ENCODE measurements at places on chromosomes 5 and 9.

DNA sequence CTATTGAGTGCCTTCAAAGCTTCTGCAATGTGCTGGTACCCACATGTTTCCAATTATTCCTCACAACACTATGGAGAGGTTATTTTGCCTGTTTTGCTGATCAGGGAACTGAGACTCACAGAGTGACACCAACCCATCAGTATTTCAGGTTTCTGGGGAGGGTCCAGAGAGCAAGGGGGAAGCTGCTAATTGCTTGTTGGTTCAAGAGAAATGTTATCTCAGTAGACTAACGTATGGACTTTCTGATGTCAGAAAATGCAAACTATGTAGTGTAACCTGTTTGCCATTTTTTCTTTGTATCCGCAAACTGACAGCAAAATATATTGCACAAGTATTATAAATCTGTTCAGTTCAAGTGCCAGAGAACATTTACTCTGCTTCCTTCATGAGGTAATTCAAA lies 108.3 kb upstream of the MSX2 start:
- no peak for DNase-seq

- no peak for DNase-seq
These were observed 29.7 kb downstream of the SLC36A1 start for GRCh38 chr5:151477101-151477500.

- no peak for DNase-seq
These were observed 212.2 kb downstream of the PCSK1 start for GRCh38 chr5:96220610-96221390.

DNA sequence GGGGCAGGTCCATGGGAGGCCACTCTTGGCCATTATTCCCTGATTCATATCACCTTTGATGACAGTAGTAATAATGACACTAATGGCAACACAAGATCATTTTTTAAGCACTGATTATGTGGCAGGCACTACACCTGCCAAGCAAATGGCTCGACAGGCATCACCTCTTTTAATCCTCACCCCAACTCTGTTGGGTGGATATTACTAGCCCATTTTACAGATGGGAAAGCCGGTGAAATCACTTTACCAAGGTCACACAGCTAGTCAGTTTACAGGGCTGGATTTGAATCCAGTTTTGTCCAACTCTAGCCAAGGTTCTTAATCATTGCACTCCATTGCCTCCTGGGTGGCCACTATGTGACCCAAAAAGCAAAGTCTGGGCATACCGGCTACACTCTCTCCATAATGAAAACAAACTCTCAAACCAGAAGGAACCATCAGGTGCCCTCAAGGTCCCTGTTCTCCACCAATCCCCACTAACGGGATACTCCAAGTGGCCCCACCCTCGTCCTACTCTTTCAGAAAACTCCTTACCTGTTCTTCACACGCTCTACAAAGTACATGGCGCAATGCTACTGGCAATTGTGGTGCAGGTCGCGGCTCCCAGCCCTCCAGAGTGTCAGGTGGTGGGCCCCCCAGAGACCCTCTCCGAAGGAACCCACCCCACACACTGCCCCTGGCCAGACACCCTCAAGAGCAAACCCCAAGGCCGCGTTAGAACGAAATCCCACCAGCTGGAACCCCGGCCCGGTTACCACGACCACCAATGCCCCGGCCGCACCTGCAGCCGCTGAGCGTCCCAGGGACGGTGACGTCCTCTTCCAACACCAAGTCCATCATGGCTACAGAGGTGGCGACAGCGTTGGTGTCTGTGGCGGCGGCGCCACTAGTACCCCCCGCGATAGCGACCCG lies 572 bp downstream of the CDK5RAP2 start:
- DNase-seq = peak; percentile 19

GRCh38 chr9:99158629-99159028 lies 53.7 kb downstream of the TGFBR1 start:
- DNase-seq = no peak

GRCh38 chr5:14246350-14247053 lies 103.4 kb downstream of the TRIO start:
- DNase-seq = no peak

DNA sequence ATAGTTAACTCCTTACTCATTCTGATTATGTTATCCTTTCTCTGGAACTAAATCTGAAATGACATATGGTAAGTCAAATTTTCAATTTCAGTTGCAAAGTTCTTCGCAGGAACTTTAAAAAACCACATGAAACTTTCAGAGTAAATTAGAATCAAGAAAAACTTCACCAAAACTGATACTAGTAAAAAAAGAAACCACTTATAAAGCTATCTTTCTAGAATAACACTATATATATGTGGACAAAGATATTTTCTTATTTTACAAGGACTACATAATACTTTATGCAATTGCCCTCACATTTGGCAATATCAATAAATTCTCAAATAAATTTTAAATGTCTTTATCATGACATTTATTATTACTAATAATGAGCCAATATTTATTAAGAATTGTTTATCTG lies 1847.1 kb upstream of the NUDT12 start:
- no peak for DNase-seq

All from stimulated activated CD4-positive, alpha-beta T cell treated with anti-CD3 and anti-CD28 coated beads, Interleukin-2, amount 100 ng/mL, for 24 hours (primary cell).